ENCODE measurements at places on chromosomes 1 and 21. TPM values are rescaled to one million over a fixed set of nuclear protein-coding genes. Genes with fewer than 3 reads are reported as not detected.

Gene NPR1
- total RNA-seq, result 0.56 TPM

DNA sequence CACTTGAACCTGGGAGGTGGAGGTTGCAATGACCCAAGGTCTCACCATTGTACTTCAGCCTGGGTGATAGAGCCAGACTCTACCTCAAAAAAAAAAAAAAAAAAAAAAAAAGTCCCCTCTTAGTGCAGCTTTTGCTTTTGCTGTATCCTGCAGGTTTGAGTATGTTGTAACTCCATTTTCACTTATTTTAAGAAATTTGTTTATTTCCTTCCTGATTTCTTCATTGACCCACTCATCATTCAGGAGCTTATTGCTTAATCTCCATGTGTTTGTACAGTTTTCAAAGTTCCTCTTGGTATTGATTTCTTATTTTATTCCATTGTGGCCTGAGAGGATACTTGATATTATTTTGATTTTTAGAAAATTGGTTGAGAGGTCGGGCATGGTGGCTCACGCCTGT lies 50.9 kb upstream of the AK4 start:
- no peak overlapping the region for H3K27ac ChIP-seq
- no peaks in the 10 kb centered on the region for H3K4me1 ChIP-seq
- no peak for DNase-seq
- no peaks in the 10 kb centered on the region for H3K27me3 ChIP-seq
- no peaks in the 10 kb centered on the region for H3K36me3 ChIP-seq

DNA sequence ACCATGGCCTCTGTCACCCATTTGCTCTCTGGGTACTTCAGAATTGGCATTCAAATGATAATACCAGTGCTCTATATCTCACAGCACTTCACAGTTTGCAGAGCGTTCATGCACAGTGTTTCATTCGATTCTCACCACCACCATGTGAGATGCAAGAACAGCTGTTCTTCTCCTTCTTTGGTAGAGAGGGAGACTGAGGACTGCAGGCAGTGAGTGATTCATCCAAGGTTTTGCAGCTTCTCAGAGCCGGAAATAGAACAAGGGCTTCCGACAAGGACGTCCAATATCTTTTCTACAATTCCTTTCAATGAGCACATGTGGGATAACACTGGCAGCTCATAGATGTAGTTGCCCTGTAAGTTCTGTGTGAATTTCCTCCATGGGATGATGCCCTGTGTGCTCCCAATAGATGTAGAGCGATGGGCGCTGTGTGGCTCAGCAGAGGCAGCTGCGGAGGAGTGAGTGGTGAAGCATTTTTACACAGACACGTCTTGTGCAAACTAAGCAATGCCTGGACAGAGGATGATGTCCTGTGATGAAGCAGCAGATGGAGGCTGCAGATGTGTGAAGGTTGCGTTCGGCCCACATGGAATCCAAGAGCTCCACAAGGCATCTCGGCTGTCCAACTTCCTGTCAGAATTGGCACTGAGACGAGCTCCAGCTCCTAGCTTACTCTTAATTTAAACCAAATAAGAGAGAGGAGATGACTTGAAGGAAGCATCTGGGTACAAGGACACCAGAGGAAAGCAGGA lies 24.9 kb downstream of the MT1HL1 start:
- no peaks in the 10 kb centered on the region for H3K36me3 ChIP-seq
- H3K4me3 ChIP-seq, result no peak overlapping the region
- H3K27me3 ChIP-seq, result no peaks in the 10 kb centered on the region

Gene SLAMF6
- 30.4 TPM for total RNA-seq

DNA sequence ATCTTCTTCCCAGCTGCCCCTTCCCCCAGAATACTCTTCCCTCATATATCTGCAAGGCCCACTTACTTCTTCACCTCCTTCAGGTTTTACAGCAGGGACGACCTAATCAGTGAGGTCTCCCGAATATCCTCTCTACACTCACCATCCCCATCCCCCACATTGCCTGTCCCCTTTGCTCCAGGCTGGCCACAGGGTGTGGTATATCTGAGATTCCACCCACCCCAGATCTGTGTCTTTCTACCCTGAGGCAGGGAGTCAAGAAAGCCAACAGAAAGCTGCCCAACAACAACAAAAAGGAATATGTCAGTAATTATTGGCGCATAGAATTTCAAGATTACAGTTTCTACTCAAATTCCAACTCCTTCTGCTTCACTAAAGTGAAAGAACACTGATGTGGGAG lies 30.0 kb upstream of the OPRD1 start:
- H3K27me3 ChIP-seq, result no peaks in the 10 kb centered on the region
- no peak overlapping the region for H3K4me3 ChIP-seq
- H3K36me3 ChIP-seq, result no peaks in the 10 kb centered on the region
- H3K27ac ChIP-seq, result no peak overlapping the region
- H3K4me1 ChIP-seq, result no peaks in the 10 kb centered on the region
- DNase-seq, result no peak

GRCh38 chr1:75618382-75618781 lies 7.5 kb upstream of the SLC44A5 start:
- no peaks in the 10 kb centered on the region for H3K4me1 ChIP-seq
- DNase-seq, result no peak
- H3K27ac ChIP-seq, result no peak overlapping the region
- H3K27me3 ChIP-seq, result peaks cover 11% of the 10 kb centered on the region

Gene PODN
- 0.11 TPM for total RNA-seq

DNA sequence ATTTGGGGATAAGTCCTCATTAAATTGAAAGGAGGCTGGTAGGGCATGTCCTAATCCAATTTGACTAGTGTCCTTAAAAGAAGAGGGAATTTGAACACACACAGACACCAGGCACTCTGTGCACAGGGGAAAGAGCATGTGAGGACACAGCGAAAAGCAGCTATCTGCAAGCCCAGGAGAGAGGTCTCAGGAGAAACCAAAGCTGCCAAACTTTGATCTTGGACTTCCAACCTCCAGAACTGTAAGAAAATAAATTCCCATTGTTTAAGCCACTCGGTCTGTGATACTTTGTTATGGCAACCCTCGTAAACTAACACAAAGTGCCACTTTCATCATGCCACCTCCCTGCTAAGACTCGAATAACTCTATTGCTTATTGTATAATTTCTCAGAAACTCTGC lies 13.8 kb downstream of the PLA2G4A start:
- no peaks in the 10 kb centered on the region for H3K27me3 ChIP-seq
- no peak for DNase-seq

- H3K36me3 ChIP-seq, result peaks cover 4% of the 10 kb centered on the region
- no peak overlapping the region for H3K27ac ChIP-seq
- H3K27me3 ChIP-seq, result no peaks in the 10 kb centered on the region
- no peak for DNase-seq
- no peak overlapping the region for H3K4me3 ChIP-seq
Observed at GRCh38 chr1:50438945-50439344, 15.7 kb upstream of the DMRTA2 start.

- H3K27me3 ChIP-seq, result no peaks in the 10 kb centered on the region
- no peaks in the 10 kb centered on the region for H3K4me1 ChIP-seq
- no peak for DNase-seq
Observed at GRCh38 chr1:244801246-244801645, 34.2 kb upstream of the COX20 start.

Gene TXNIP
- 106 TPM for total RNA-seq

GRCh38 chr1:21068937-21069336 lies 107.8 kb downstream of the EIF4G3 start:
- H3K27me3 ChIP-seq, result no peaks in the 10 kb centered on the region
- no peak for DNase-seq
- peaks cover 3% of the 10 kb centered on the region for H3K4me1 ChIP-seq
- H3K27ac ChIP-seq, result no peak overlapping the region
- no peaks in the 10 kb centered on the region for H3K36me3 ChIP-seq
- no peak overlapping the region for H3K4me3 ChIP-seq

DNA sequence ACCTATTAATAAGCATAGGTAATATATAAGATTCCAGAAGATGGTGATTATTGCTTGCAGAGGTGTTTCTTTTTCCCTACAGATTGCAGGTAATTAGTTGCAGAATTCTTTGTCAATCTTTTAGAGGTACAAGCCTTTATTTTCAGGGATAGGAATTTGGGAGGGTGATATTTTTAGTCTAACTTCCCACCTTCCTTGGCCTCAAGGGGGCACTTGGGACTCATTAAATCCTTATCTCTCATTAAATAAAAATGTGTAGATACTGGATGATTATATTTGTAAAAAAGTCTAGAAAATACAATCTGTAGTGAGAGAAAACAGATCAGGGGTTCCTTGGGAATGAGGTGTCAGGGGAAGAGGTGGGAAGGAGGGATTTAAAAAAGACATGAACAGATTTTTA lies 179.2 kb downstream of the PATJ start:
- no peak for DNase-seq
- no peaks in the 10 kb centered on the region for H3K36me3 ChIP-seq
- no peaks in the 10 kb centered on the region for H3K27me3 ChIP-seq
- no peaks in the 10 kb centered on the region for H3K4me1 ChIP-seq
- no peak overlapping the region for H3K4me3 ChIP-seq

DNA sequence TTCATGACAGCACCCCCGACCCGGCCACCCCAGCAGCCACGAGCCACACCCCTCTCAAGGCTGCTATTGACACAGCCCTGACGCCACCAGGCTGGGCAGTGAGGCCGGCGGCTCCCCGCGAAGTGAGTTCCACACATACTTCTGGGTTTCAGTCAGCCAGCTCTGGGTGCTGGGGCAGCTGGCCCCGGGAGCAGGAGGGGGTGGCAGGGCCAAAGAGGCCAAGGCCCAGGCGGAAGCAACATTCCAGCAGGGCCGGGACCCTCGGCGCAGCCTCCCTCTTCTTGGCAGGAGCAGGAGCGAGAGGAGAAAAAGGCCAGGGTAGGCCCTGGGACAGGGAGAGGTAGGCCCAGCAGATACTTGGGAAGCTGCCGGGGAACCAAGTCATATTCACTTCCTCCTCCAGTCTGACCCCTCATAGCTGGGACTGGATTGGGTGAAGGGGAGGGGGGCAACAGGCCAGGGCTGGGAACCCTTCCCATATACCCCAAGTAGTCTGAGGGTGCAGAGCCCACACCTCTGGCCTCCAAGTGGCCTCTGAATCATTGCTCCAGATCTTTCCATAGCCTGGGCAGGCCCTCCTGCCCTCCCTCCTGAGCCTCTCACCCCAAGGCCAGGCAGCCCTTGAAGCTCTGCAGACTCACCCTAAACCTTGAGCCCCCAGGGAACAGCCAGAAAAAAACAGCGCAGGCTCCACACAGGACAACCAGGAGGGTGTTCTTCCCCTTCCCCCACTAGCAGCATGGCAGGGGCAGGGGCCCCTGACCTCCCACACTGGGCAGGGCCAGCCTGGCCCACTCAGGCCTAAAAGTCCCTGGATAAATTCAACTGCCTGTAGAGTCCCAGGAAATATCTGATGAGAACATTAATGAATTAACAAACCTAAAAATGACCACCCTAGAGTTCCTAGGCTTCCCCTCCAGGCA lies 5.7 kb downstream of the HSPG2 start:
- H3K4me3 ChIP-seq, result no peak overlapping the region
- no peak for DNase-seq
- H3K36me3 ChIP-seq, result no peaks in the 10 kb centered on the region

GRCh38 chr1:189429610-189430009 lies 1048.1 kb downstream of the BRINP3 start:
- no peaks in the 10 kb centered on the region for H3K4me1 ChIP-seq
- no peak overlapping the region for H3K4me3 ChIP-seq
- DNase-seq, result no peak
- H3K27me3 ChIP-seq, result no peaks in the 10 kb centered on the region
- no peak overlapping the region for H3K27ac ChIP-seq

Gene MYCL
- total RNA-seq, result 1.7 TPM

DNA sequence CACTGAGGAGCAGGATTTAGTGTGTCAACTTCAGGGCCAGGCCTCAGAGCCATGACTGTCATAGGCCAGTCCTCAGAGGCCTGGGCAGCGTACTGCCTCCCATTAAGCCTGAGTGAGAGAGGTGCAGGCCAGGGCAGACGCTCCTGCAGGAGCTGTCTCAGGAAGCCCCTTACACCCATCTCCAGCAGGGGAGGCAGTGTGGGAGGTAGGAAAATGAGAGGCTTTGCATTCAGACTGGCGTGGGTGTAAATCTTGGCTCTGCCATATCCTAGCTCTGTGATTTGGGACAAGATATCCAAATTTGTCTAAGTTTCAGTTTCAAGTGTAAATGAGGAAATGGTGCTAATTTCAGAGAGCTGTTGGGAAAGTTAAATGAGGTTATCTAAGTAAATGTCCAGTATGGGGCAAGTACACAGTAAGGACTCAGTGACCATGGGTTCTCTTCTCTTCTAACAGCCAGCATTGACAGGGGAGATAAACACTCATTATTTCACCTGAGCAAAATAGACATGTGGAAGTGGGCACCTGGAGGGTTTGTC lies 184.1 kb downstream of the ZSCAN20 start:
- peaks cover 5% of the 10 kb centered on the region for H3K27me3 ChIP-seq
- no peak overlapping the region for H3K27ac ChIP-seq
- no peak overlapping the region for H3K4me3 ChIP-seq
- DNase-seq, result no peak
- no peaks in the 10 kb centered on the region for H3K4me1 ChIP-seq
- no peaks in the 10 kb centered on the region for H3K36me3 ChIP-seq

DNA sequence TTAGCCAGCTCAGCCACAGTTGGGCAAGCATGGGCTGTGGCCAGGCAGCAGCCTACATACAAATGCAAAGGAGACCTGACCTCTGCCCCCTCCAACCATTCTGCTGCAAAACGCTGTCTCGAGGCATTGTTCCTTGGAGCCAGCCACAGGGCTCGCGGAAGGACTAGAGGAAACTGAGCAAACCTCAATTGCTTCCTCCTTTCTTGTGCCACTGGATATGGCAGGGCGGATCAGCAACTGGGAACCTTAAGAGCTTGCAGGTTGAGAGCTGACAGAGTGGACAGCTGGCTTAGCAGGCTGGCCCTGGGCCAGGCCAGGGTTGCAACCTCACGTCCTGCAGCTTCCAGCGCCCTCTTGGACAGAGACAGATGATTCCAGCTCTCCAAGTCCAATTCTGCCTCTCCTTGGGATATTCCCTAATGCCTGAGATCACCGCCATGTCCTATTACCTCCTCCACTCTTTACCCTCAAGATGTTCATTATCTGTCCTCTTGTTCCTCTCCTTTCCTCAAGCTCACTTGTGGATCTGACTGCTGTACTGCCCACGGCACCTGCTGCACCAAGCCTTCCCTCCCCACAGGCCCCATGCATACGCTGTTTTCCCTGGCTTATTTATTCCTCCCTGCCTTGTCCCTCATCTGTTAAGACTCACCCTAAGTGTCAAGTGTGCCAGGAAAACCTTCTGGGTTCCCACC lies 67.5 kb downstream of the SDC3 start:
- H3K36me3 ChIP-seq, result no peaks in the 10 kb centered on the region
- H3K4me3 ChIP-seq, result no peak overlapping the region
- H3K4me1 ChIP-seq, result no peaks in the 10 kb centered on the region
- no peak overlapping the region for H3K27ac ChIP-seq
- DNase-seq, result no peak

GRCh38 chr21:16071092-16071491 lies 341.3 kb downstream of the USP25 start:
- no peak overlapping the region for H3K27ac ChIP-seq
- H3K4me1 ChIP-seq, result no peaks in the 10 kb centered on the region
- H3K4me3 ChIP-seq, result no peak overlapping the region
- no peaks in the 10 kb centered on the region for H3K27me3 ChIP-seq
- no peaks in the 10 kb centered on the region for H3K36me3 ChIP-seq

Data from GM12878 (cell line).